ENCODE measurements at places on chromosomes 6 and 20. TPM values are rescaled to one million over a fixed set of nuclear protein-coding genes. Genes with fewer than 3 reads are reported as not detected.

The SERPINB1 gene
- total RNA-seq, result 33.5 TPM

DNA sequence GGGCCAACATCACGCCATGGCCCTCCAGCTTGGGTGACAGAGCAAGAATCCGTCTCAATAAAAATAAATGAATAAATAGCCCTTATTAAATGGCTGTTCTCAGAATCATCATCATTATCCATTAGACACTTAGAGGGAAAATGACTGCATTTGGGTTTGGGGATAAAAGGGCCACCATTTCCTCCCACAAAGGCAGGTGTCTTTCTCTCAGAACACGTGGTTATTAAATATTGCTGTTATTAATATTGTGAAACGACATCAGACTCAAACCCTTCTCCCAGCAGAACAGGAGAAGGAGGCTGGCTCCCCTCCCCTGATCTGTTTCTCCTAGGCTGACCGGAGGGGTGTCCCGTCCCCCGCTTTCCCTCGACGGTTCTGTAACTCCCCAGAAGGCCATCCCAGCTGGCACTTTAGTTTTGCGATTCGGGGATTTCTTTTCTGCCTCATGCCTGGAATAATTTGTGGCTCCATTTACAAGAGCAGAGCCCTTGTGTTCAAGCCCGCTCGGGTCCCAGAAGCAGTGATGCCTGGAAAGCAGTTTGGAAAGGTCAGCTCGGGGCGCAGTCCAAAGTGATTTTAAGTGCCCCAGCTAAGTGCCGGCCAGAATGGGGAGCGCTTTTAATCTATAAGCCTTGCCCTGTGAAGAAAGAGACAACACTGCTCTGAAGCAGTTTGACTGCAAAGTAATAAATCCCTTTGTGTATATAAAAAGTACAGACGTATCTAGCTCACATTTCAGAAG, 41.9 kb downstream of the EYA2 start:
- DNase-seq, result no peak

DNA sequence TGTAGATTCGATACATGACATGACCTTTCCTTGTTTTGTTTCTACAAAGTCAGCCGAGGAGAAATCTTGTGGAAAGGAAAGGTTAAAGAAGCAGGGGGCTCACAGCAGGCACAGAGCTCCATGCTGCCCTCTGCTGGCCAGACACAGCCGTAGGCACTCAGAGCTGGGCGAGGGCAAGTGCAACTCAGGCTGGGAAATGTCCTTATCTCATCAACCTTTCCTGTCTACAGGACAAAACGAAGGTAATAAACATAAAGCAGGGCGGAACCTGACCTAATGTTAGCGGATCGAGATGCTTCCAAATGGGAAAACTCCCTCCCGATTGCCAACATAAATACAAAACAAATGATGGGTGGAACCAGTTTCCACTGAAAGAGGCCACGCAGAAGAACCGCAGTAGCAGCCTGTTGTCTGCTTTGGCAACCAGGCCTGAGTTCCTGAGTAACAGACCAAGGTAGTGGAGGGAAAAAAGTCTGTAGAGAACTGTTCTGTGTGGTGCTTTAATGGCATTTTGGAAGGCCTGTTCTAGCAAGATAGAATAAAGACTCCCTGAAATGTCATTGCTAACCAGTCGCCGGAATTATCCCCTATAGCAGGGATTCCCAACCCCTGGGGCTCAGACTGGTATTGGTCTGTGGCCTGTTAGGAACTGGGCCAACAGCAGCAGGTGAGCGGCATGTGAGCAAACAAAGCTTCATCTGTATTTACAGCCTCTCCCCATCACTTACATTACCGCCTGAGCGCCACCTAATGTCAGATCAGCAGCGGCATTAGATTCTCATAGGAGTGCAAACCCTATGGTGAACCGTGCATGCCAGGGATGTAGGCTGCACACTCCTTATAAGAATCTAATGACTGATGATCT, 85.2 kb downstream of the MBOAT1 start:
- peak; percentile 70 for DNase-seq

DNA sequence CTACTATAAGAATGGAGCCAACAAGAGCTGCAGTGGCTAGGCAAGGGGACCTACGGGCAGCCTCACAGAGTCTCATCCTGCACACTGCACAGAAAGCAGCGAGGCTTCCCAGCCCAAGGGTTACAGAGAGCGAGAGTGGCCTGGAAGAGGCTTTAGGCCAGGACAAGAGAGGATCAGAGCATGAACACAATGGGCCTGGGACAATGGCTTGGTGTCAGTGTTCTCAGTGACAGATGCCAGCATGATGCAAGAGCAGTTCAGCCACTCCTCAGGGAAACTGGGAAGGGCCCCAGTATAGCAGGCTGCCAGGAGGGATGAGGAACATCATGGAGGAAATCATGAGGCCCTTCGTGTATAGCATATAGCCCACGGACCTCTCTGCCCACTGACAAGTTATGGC, 108.0 kb downstream of the NUS1 start:
- DNase-seq, result no peak

The C2 gene
- 7.0 TPM for total RNA-seq

- no peak for DNase-seq
Measured at GRCh38 chr20:56893226-56893917, 264.3 kb downstream of the TFAP2C start.

The SMLR1 gene
- not detected for total RNA-seq

DNA sequence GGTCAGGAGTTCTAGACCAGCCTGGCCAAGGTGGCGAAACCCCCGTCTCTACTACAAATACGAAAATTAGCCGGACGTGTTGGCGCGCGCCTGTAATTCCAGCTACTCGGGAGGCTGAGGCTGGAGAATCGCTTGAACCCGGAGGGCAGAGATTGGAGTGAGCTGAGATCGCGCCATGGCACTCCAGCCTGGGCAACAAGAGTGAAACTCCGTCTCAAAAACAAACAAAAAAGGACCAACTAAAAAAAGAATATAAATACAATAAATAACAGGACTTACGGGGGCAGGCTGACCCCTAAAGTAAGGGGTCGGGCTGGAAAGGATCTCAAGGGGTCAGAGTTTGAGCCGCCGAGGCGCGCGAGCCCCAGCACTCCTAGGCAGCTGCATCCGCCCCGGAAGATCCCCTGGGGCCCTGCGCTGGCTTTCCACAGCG, 509 bp upstream of the TPD52L2 start:
- no peak for DNase-seq

DNA sequence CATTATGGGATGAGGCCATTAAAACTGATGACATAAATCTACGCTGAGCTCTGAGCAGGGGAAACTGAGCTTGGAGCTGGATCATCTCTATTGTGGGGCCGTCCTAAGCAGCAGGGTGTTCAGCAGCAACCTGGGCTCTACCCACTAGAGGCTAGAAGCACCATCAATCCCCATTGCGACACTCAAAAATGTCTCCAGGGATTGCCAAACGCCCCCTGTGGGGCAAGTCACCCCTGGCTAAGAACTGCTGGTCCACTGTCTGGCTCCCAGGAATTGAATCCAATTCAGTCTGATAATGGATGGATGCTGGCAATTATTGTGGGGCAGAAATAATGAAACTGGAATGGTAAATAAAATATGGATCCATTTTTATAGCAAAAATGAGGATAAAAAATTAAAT, 38.2 kb downstream of the PMEPA1 start:
- no peak for DNase-seq

All from myocyte (in vitro differentiated cells).